NCI-H187 treated with DMSO at 0.1 percent for 48 hours (cell line): ENCODE measurements at places on chromosomes 1 and 21.
A peak's percentile ranks its signal among the peaks of the same experiment; 100 is the strongest.

DNA sequence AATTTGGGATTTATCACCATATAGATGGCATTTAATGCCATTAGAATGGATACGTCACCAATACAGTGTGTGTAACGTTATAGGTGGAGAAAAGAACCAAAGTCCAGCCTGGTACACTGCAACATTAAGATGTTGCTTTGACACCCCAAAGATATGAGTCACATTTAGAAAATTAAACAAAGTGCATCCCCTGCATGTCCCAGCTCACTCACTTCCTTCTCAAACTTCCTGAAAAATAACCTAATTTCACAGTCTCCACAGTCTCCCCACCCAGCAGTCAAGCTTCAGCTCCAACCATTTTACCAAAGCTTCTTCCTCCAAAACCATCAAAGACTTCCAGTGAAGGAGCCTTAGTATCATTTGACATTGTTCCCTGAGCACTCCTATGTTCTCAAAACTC lies 111.9 kb downstream of the OMA1 start:
- no peak for DNase-seq

DNA sequence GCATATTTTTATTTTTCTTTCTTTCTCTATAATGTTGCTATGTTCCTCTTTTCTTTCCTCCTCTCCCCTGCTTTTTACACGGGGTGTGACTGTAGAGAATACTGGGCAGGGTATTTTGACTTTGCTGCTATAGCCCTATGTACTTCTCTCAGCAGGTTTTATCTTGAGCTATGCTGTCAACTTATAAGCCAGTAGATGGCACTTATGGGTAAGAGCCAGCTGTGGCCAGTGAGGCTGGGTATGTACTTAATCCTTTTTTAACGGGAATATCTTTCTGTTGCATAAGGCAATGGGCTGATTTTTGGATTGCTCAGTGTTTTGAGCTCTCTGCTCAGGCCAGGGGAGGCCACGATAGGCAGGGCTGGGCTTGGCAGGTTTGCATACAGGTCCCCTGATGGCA lies 99.0 kb downstream of the KCNK2 start:
- DNase-seq = no peak

- no peak for DNase-seq
Observed at GRCh38 chr1:8663915-8664329, 153.5 kb downstream of the RERE start.

- DNase-seq = no peak
Observed at GRCh38 chr1:61450454-61450853, 274.5 kb downstream of the TM2D1 start.

GRCh38 chr1:82449506-82450057 lies 648.8 kb downstream of the ADGRL2 start:
- DNase-seq = no peak

- no peak for DNase-seq
Observed at GRCh38 chr21:41819856-41820281, 53.0 kb upstream of the RIPK4 start.

GRCh38 chr1:169338617-169339016 lies 29.0 kb downstream of the NME7 start:
- DNase-seq = no peak

- DNase-seq = no peak
Observed at GRCh38 chr1:210525716-210526454, 197.2 kb downstream of the HHAT start.

GRCh38 chr1:19260211-19261138 lies 8.9 kb downstream of the MRTO4 start:
- peak; percentile 42 for DNase-seq

DNA sequence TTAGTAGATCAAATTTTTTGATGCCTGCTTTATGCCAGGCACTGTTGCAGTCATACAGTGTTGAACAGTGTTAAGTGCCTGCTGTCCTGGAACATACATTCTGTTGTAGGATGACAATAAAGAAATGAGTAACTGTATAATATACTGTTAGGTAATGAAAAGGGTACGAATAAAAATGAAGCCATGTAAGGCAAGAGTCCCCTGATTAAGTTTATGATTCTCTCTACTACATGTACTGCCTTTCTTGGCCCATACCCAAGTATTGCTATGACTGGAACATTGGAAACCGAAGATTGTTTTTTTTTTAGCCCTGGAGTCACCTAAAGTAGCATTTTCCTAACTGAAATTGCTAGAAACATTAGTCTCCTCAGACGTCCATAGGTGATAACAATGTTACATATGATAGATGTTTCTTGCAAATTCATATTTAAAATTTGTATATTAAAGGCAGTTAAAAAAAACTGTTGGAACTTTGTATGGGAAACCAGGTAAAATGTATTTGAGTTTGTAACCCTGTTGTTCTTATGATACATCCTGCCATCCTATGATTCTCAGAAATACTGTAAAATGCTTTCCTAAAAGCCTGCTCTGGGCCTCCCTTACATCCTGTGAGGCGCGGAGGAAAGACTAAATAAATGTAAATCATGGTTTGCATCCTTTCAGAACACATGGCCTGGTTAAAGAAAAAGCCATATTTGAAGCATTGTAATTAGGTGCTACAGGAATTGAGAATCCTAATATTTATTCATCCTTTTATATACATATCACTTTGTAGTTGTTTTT lies 5.8 kb downstream of the ATP5PB start:
- DNase-seq = no peak

DNA sequence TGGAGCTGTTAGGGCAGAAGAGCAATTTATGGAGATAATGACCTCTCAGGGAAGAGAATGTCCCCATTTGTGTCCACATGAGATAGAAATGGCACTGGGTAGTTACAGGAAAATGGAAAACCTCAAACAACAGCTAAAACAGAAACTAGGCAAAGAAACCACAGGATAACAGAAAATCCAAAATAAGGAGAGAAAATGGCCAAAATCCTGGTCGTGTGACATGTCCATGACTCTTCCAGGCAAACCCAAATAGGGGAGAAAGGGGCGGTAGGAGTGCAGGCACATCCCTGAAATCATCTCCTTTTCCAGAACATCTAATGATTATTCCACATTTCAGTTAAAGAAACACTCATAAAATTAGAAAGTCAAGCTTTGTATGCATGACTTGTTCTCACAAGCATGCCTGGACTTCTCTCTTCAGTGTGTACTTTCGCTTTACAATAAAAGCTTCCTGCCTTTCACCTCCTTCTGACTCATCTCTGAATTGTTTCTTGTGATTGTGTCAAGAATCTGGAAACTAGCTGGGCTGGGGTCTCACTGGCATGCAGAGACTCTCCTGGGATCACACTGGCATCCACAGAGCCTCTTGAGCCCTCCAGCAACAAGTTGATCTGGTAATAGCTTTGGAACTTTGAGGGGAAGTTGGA lies 171.4 kb upstream of the ZP4 start:
- DNase-seq = no peak

DNA sequence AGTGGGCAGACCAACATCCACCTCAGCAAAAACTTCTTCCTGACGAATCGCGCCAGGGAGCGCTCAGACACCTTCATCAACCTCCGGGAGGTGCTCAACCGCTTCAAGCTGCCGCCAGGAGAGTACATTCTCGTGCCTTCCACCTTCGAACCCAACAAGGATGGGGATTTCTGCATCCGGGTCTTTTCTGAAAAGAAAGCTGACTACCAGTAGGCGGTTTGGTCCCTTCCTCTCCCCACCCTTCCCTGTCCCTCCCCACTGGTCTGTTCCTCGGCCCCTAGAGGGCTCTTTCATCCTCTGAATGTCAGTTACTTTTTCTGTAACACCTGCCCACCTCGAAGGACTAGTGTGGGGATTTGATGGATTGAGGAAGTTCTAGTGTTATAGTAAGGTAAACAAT lies 46.9 kb downstream of the CAPN2 start:
- DNase-seq = no peak

DNA sequence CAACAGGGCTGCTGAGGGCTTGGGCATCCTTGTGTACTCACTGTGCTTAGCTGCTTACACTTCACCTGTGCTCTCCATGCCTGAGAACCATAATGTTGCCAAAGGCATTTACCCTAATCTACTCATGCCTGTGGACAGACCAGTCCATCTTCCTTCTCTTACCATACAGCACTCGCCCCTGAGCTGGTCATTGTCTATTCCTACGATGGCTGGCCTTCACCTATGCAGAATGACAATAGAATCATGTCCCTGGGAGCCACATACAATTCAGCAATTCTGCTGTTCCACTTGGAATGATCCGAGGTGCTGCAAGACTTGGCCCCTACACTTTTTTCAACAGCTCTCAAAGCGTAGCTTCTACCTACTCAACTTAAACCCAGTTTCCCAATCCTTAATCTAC lies 96.5 kb downstream of the PAPPA2 start:
- DNase-seq = no peak

DNA sequence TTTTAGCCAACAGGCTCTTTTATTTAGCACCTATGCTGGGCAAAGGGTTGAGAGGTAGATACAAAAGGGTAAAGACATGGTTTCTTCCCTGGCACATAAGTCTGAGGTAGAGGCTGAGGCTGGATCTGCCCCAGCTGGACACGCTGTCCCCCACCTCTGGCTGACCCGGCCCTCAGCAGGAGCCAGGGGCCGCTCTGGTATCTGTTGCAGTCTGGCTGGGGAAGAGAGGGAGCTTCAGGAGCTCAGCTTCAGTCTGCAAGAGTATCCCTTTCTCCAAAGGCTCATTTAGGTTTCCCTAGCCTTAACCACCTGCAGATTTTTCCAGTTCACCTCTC lies 14.2 kb downstream of the BLACAT1 start:
- no peak for DNase-seq

- no peak for DNase-seq
Observed at GRCh38 chr1:33460947-33461629, 11.4 kb upstream of the ZSCAN20 start.

GRCh38 chr1:103348136-103348535 lies 177.4 kb upstream of the RNPC3 start:
- no peak for DNase-seq

- no peak for DNase-seq
Observed at GRCh38 chr1:28507646-28508434, 2.0 kb downstream of the RCC1 start.

GRCh38 chr1:61156576-61157467 lies 74.5 kb downstream of the NFIA start:
- DNase-seq = no peak

- DNase-seq = no peak
Observed at GRCh38 chr21:35724156-35724555, 336.2 kb downstream of the SETD4 start.

DNA sequence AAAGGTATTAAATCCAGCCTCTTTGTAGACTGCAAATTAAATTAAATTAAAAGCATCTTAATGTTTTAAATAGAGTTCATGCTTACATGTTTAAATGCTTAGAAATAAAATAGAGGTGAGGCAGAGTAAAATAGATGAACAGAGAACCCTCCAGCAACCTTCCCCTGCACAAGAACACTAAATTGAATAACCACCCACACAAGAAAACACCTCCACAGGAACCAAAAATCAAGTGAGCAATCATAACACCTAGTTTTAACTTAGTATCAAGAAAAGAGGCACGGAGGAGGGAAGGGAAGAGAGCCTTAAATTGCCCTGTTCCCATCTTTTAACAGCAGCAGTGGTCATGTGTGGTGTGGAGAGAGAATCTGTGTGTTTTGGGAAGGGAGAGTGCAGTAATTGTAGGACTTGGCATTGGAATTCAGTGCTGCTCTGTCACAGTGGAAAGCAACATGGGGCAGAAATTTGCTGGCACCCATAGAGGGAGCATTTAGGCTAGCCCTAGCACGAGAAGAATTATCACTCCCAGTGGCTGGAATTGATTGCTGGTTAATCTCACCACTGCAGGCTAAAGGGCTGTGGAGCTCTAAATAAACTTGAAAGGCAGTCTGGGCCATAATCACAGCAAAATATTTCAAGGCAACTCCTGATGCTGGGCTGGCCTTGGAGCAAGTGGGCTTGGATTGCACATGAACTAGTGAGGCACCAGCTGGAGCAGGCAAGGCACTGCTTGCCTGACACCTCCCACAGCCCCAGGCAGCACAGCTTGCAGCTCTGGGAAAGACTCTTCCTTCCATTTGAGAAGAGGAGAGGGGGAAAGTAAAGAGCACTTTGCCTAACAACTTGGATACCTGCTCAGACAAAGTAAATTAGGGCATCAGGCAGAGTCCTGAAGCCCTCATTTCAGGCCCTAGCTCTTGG lies 1478.8 kb downstream of the NCAM2 start:
- DNase-seq = no peak

DNA sequence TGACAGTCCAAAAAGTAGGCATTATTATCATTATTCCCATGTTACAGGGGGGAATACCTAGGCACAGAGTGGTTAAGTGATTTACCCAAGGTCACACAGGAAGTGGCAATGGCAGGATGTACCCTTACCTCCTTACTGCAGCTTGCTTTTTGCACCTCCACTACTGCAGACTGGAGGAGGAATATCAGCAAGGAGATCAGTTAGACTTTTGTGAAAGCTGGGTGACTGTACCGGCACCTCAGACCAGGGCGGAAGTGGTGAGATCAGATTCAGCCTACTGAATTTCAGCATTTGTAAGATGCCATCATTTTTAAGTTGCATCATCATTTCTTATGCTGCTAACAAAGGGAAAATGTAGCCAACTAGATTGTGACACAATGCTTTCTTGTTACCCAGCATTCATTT lies 4.5 kb downstream of the ADARB1 start:
- DNase-seq = no peak

DNA sequence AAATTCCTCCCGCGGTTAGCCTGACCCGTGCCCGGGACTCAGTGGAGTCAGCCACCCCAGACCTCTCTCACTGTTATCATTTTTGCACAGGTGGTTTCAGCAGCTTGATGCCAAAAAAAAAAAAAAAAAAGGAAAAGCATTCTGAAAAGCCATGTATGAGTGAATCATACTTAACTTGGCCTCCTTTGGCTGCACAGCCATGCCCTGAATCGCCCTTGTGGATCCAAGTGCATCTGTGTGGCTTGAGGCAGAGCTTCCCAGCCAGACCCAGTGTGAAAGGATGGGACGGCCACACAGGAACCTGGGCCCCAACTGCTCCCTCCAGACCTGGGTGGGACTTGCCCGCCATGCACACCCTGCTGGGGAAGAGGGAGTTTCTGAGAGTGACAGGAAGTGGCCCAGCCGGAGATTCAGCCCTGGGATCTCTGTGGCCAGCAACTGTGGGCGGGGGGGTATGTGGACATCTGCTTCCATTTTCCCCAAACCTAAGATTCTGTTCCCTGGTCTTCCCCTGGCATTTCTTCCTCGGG lies 8.6 kb downstream of the YBEY start:
- DNase-seq = no peak

DNA sequence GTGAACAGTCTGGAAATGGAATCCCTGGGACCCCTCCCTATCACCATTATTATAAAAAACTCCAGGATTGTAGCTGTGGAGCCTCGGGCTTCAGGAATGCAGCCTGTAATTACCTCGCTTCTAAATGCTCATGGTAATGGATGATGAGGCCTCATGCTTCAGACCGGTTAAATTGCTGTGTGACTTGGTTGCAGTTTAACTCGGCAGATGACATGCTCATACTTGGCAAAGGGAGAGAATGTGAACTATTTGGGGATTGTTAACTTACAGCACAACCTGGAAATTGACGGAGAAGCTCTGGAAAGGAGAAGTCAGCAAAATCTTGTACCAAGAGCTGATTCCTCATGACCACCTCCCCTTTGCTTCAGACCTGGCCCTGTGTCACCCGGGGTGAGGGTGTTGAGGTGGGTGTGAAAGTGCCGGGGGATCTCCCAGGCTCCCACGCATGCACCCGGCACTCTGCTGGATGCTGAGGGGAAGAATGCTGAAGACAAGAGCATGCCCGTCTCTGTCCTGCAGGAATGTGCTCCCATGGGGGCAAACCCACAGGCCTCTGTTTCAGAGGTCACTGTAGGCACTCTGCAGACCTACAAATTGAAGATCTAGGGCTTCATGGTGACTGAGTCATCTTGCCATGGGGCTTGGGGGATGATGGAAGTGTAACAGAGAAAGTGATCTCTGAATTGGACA lies 364.8 kb downstream of the RPS6KC1 start:
- no peak for DNase-seq

- no peak for DNase-seq
Observed at GRCh38 chr1:158333405-158334155, 2.2 kb upstream of the CD1B start.

GRCh38 chr1:152220166-152221163 lies 3.5 kb downstream of the HRNR start:
- DNase-seq = no peak
